ENCODE measurements at places on chromosomes 1 and 21.

- no peak for DNase-seq
These were observed 27.7 kb downstream of the PTPRF start for GRCh38 chr1:43558346-43558841.

DNA sequence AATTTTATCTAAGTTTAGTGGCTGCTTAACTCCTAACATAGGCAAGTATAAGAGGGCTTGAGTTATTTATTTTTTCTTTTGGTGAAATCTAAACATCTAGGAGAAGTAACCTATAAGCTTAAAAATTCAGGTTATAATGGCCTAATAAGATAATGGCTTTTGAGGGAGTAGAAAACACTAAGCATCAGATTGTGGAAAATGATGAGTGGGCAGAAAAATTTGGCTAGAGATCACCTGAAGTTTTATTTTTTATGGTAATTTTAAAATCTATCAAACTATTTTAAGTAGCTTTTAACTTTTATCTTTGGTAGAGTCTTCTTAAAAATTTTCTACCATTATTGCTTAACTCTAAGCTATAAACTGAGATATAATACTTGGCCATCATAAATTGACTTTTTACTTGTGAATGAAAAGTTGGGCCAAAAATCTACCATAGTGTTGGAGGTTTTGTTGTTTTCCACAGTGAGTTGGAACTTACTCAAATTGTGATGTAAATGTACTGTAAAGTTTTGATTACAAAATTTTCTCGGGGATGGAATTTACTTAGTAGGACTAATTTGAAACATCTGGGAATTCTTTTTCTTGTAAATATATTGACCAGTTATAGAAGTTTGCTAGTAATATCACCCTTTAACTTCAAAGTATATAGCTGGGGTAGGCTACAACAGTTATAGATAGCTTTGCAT is 63.9 kb downstream of the USP25 start:
- DNase-seq: no peak

- no peak for DNase-seq
These were observed 5.9 kb downstream of the LMO4 start for GRCh38 chr1:87334351-87335174.

- no peak for DNase-seq
These were observed 736.4 kb downstream of the MATN1 start for GRCh38 chr1:29986986-29987385.

- no peak for DNase-seq
These were observed 31.7 kb upstream of the FNBP1L start for GRCh38 chr1:93416183-93416582.

GRCh38 chr1:172760121-172760520 is 101.2 kb downstream of the FASLG start:
- no peak for DNase-seq

GRCh38 chr1:89279011-89279466 is 6.4 kb upstream of the GBP5 start:
- no peak for DNase-seq

GRCh38 chr1:203870245-203870644 is 8.8 kb downstream of the SNRPE start:
- DNase-seq: no peak

GRCh38 chr1:159011751-159012150 is 2.0 kb downstream of the IFI16 start:
- no peak for DNase-seq

DNA sequence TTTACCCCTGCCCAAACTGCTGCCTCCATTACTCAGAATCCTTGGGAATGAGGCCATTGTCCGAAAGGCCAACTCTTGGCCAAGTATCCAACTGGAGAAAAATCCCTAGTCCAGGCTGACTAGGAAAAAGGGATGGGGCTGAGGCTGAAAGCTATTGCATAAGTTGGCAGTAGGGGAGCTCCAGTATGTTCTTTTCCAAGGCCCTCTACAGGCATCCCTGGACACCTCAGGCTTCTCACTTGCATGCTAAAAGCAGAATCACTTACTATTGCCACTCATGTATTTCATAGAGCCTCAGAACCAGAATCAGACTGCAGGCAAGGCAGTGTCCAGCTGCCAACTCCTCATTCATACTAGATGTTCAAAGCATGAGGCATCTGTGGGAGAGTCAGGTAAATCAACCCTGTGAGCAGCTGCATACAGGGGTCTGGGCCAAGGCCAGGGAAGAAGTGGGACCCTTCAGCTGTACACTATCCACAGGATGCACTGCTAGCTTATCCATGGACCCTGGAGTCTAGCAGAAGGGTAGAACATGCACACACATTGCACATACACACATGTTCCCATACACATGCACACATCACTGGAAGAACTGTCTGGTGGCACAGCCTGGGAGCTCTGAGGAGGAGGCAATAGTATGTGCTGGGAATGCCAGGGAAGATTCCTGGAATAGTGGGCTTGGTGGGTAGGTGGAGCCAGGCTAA is 195.3 kb downstream of the C1orf94 start:
- no peak for DNase-seq

DNA sequence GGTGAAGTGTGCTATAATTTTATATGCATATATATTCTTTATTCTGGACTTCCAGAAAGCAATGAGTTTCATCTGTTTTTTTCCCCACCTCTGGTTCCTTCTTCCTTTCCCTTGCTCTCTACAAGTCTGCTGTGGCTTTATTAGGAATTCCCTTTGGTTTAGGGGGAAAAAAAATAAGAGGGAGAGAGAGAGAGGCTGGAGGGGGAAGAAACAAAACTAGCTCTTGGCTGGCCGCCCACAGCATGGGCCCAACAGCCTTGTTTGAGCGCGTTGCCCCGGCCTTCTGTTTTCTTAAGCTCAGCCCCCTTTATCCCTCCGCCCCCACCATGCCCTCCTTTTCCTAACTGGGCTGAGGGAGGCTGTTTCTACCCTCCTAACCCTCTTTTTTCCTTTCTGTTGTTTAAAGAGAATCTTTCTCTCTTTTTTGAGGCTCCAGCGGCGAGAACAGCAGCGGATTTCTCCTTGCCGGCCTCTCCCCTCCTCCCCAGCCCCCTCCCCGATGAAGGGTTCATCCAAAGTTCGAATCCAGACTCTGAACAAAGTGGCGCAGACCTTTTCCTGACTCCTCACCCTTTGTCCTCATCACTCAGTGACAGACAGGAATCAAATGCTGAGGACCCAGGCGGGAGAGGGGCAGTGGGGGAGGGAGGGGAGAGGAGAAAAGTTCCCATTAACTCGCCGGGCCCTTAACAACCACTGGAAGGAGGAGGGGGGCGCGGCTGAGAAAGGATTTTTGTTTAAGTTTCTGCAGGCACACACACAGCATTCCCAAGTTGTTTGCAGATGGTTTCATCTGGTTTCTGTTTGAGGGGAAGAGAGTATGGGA is 29.7 kb downstream of the PBX1 start:
- no peak for DNase-seq

GRCh38 chr1:216702170-216702569 is 21.1 kb downstream of the ESRRG start:
- DNase-seq: no peak

- DNase-seq: no peak
These were observed 29.0 kb upstream of the PLA2G2A start for GRCh38 chr1:20008391-20008841.

- DNase-seq: no peak
These were observed 77.0 kb upstream of the CXADR start for GRCh38 chr21:17435565-17436543.

GRCh38 chr1:197485790-197486189 is 217.7 kb downstream of the CRB1 start:
- no peak for DNase-seq

GRCh38 chr1:198653808-198654413 is 15.1 kb downstream of the PTPRC start:
- no peak for DNase-seq

DNA sequence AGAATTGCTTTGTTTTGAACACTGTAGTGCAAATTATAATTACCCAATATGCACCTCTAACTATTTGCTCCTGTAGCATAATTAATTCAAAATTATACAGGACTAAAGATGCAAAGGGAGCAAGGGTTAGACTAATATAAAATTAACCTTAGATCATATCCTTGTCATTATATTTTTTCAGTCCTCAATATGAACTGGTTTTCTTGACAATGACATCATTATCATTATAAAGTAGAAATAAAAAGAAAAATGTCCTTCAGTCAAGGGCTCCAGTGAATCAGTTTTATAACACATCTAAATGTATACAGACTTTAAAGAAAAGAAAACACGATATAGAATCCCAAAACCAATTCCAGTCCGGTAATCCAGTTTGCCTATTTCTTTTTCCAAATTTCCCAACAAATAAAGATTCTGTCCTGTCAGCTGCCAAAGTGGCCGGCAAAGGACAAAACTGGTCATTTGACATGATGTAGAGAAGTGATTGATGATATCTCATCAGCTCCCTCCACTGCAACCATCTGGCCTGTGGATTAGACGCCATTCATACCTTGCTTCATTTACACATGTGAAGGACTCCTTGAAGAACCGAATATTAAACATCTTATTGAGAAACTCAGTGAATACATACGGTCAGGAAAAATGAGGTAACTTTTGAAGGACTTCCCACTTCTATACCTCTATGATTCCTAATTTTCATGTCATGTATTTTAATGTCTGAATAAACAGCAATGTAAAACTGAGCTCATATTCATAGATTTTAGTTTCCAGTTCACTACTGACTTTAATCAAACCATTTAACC is 15.5 kb downstream of the DPYD start:
- no peak for DNase-seq

- no peak for DNase-seq
These were observed 9.6 kb downstream of the BTBD19 start for GRCh38 chr1:44817771-44818495.

GRCh38 chr1:92961896-92962752 is 862 bp upstream of the DIPK1A start:
- no peak for DNase-seq

DNA sequence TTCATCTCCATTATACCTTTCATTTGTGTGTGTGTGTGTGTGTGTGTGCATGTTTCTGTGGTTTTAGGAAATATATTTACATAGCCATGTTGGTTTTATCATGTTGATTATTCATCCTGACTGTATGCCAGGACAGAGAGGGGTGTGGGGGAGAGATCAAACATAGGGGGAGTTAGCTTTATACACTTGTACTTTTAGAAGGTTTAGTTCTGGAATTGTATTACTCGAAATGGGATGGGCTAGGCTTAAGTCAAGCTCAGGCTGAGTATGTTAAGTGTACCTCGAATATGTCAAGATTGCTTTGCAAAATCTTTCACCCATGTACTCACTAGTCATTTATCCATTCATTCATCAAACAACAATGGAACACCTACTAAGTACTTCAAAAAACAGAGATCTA is 123.3 kb downstream of the HMCN1 start:
- no peak for DNase-seq

- DNase-seq: no peak
These were observed 31.6 kb upstream of the DNAJC6 start for GRCh38 chr1:65277605-65278347.

DNA sequence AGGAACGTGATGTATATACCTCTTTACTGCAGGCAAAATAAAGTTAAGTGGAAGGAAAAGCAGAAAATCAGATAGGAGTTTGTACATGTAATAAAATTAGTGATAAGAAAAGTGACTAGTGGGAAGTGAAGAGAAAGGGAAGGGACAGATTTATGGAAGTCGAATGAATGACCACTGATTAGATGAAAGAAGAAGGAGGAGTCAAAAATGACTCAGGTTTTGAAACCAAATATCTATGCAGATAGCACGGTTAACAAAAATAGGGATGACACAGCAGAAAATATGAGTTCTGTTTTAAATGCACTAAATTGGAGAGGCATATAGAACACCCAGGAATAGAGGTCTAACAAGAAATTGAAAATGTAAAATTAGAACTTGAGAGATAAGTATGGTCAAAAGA is 128.0 kb downstream of the HMCN1 start:
- DNase-seq: no peak

GRCh38 chr1:9759939-9760338 is 63.8 kb downstream of the CLSTN1 start:
- no peak for DNase-seq

DNA sequence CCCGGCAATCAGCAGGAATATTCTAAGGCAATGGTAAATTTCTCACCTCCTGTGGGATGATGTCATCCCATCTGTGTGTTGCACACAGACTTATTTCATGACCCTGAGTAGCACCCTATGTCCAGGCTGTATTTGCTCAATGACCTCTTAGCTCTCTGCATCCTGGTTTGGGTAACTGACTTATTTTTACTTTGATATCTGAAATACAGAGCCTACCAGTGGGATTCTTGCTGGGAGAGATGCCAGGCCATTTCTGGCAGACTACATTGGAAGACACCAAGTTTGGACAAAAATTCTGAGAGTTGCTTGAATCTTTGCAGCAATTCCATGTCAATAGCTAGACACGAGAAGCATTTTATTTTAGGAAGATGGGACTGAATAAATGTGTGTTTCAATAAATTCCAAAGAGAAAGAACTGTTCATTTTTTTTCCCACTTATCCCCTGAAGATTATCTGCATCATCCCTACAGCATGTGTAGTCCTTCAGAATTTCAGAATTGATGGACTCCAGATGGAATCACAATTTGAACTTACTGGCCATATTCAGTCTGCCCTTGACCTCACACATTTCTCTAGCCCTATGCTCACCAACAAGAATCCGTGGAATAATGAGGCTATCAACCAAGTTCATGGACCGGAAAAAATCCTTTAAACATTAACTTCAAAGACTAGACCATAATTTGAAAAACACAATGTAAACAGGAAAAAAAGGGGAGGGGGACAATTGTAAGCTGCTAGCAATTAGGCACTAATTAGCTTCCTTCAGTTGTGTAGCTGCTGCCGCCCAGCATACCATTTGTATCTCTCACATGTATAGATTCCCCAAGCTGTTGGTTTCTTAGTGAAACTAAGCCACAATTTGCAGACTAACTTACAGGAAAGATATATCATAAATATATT is 226.5 kb downstream of the HMCN1 start:
- no peak for DNase-seq

GRCh38 chr1:186722711-186723309 is 42.6 kb upstream of the PTGS2 start:
- DNase-seq: no peak

All from cortex of kidney (tissue), 1 donor.